ENCODE measurements at places on chromosomes 13 and 19.

GRCh38 chr19:29655648-29656335, 9.5 kb upstream of the PLEKHF1 start:
- DNase-seq = no peak

DNA sequence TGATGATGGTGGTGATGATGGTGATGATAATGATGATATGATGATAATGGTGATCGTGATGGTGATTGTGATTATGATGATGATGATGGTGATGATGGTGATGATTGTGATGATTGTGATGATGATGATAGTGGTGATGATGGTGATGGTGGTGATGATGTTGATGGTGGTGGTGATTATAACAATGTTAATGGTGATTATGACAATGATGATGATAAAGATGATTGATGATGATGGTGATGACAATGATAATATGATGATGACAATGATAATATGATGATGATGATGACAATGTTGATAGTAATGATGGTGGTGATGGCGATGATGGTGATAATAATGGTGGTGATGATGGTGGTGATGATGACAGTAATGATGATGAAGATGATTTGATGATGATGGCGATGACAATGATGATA, 34.1 kb upstream of the ZNF536 start:
- DNase-seq = no peak

DNA sequence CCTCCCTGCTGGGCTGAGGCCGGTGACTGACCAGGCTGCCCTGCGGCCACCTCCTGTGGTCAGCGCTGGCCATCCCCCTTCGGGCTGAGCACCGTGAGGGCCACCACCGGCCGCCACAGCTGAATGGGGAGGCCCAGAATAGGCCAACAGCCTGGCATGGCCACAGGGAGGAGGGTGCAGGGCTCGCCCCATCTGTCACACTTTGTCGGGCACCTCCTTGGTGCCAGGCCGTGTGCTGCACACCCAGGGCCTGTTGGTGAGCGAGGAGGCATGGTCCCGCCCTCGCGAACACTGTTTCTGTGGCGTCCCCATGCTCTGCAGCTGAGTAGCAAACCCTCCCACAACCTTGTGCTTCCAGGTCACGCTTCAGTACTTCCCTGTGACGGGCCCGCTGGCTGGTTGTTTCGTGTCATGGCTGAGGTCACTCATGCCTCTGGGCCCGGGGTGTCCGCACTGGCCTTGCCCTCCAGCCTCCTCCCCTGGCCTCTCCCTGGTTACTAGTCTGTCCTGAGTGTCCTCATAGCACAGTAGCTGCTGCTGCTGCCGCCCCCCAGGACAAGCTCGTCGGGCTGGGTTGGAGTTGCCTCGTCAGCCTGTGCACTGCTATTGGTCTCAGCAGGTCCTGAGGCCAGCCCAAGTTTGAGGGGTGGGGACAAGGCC, 15.2 kb downstream of the EPN1 start:
- DNase-seq = no peak

GRCh38 chr19:11387162-11388034, 3.3 kb upstream of the EPOR start:
- no peak for DNase-seq
